ENCODE measurements at places on chromosomes 1 and 21. TPM values are rescaled to one million over a fixed set of nuclear protein-coding genes. Genes with fewer than 3 reads are reported as not detected.

MPZ gene
- 6.6 TPM for total RNA-seq

SYCP1 gene
- total RNA-seq: not detected

RAB7B gene
- total RNA-seq: 0.78 TPM

ERICH3 gene
- total RNA-seq: not detected

KCNJ15 gene
- 27.5 TPM for total RNA-seq

GBP5 gene
- 1.6 TPM for total RNA-seq

KCNAB2 gene
- total RNA-seq: 4.6 TPM

TINAGL1 gene
- 47.2 TPM for total RNA-seq

MAEL gene
- not detected for total RNA-seq

BGLAP gene
- total RNA-seq: not detected

All from body of pancreas (tissue), 4 donors.